Stimulated activated CD4-positive, alpha-beta T cell treated with anti-CD3 and anti-CD28 coated beads, Interleukin-15, amount 100 ng/mL, for 24 hours (primary cell): ENCODE measurements at places on chromosomes 11 and 22.
A peak's percentile ranks its signal among the peaks of the same experiment; 100 is the strongest.

DNA sequence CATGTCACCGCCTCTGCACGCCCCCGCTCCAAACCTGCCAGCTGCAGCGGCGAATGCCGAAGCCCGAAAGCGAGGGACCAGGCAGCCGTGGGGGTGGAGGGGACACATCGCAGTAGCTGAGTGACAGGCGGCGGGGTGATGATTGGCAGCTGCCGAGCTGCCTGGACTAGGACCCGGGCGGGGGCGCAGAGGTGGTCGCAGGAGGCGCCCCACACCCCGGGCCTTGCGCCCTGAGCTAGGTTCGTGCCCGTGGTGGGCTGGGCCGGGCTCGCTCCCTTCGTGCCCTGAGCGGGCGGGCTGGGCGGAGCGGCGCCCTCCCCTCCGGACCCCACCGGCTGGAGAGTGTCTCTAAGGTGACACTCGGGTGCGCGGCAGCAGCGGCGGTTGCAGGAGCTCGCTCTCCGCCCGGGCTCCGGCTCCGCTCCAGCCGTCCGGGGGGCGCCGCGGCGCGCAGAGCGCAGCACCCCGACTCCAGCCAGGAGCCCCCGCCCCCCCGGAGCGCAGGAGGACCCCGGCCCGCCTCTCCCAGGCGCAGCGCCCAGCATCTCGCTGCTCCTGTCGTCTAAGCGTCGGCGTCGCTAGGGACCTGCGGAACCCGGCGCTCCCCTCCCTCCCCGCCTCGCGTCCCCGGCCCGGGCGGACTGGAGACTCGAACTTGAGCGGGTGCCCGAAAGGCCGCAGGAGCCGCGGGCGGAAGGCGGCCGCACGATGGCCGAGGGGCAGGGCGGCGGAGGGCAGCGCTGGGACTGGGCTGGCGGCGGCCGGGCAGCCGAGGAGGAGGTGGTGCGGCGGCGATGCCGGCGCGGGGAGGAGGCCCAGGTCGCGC lies 14.5 kb upstream of the DGKZ start:
- DNase-seq: peak; percentile 71

- DNase-seq: no peak
Measured at GRCh38 chr22:50516068-50516467, 8.0 kb downstream of the NCAPH2 start.

- no peak for DNase-seq
Measured at GRCh38 chr22:19760951-19761724, 560 bp downstream of the TBX1 start.

- DNase-seq: no peak
Measured at GRCh38 chr22:39494471-39495120, 7.5 kb upstream of the MIEF1 start.

DNA sequence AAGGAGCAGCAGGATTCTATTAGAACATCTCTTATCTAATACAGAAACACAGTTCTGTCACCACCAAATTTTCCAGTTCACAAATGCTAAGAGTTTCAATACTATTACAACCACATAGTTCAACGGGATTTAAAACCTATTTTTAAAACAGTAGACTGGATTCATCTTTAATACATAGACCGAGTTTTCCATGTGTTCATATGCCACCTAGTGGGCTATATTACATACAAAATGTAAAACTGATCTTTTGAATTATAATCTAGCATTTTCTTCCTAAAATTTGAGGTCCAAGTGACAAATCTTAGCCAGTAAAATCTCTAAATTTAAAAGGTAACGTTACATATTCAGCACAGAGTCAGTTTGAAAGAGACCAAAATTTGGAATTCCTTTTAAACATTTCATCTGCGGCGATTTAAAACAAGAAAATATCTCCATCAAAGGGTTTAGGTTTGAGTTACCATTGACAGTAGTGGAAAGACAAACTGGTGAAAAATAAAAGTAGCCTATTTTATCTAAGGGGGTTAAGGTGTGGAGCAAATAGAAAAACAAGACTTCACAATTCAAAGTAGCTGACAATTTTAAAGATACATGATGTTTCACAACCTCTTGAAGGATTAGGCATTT lies 269.3 kb upstream of the MPPED2 start:
- no peak for DNase-seq

DNA sequence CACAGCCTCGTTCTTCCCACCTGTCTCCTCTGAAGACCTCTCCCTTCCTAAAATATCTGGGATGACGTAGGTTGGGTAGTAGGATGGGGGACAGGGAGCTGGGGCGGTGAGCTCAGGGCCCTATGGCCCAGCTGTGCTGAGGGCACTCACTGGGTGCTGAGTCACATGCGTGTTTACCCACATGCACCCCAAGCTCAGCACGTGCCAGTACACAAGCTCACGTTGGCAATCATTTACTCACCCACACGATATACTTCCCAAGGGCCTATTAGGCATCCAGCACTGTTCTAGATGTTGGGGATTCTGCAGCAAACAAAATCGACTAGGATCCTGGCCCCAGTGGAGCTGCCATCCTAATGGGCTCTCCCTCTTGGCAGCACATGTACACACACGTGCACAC lies 28.7 kb downstream of the ARAP1 start:
- DNase-seq: no peak

DNA sequence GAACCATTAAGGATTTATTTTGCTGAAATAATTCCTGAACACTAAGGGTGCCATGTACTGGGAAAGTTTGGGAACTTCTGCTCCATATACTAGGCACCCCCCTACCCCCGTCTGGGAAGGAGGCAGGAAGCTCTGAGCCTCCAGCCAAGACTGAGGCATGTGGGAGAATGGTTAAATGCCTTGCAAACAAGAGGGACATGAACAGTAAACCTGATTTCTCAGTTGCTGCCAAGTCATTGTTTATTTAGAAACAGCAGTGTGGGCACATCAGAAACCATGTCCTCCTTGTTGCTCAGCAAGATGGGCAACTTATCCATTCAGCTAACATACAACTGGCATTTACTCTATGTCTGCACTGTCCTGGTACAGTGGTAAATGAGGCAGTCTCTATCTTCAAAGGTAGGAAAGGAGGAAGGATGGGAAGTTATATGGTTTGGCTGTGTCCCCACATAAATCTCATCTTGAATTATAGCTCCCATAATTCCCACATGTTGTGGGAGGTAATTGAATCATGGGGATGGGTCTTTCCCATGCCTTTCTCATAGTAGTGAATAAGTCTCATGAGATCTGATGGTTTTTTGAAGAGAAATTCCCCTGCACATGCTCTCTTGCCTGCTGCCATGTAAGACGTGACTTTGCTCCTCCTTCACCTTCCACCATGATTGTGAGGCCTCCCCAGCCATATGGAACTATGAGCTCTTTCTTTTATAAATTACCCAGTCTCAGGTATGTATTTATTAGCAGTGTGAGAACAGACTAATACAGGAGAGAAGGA lies 459.1 kb downstream of the MIAT start:
- no peak for DNase-seq

DNA sequence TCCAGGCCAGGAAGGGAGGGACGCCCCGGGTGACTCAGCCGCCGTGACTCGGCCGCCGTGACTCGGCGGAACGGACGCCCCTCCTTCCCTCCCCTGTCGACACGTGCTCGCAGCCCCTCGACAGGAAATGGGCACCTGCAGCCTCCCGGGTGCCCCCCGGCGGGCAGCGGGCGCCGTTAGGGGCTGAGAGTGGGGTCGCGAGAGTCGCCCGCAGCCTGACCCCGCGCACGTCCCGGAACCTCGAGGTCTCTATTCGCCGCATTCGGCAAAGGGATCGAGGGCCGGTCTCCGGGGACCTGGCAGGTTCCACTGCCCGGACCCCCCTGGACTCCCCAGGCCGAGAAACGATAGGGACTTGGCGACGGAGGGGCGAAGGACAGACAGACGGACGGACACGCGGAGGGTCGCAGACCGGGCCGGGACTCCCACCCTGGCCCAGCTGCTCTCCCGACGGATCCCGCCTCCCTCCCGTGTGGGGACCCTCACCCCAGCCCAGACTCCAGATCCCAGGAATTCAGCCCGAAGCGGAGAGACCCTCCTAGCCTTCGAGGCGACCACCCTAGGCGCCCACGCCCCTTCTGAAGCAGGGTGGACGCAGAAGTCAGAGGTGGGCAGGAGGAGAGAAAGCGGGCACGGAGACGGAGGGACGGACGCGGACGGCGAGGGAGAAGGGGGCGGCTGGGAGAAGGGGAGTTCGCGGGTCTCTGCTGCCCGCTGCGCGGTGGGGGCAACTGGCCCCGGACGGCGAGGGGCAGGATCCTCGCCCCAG lies 648 bp downstream of the FOSL1 start:
- peak; percentile 88 for DNase-seq

DNA sequence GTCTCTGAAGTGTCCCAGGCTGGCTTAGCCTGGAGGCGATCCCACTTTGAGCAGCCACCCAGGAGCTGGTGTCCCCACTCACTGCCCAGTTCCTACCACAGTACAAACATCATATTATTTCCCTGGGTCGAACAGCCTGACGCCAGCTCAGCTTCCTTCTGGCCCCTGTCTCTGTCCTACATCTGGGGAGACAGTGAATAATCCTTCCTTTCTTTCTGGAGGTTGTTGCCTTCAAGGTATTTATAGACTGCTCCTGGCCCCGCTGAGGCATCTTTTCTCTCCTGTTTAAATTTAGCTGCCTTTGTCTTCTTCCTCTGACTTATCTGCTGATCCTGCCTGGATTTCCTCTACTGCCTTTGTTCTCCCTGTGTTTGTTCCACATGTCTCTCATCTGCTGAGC lies 56.8 kb upstream of the LRRC55 start:
- no peak for DNase-seq

- no peak for DNase-seq
Measured at GRCh38 chr11:27205250-27205649, 157.8 kb downstream of the CCDC34 start.
